ENCODE measurements at places on chromosomes 7 and 10.

- no peak for DNase-seq
Measured at GRCh38 chr7:120920591-120921274, 29.8 kb upstream of the ING3 start.

GRCh38 chr10:124072541-124072940 lies 20.9 kb downstream of the CHST15 start:
- DNase-seq: no peak

DNA sequence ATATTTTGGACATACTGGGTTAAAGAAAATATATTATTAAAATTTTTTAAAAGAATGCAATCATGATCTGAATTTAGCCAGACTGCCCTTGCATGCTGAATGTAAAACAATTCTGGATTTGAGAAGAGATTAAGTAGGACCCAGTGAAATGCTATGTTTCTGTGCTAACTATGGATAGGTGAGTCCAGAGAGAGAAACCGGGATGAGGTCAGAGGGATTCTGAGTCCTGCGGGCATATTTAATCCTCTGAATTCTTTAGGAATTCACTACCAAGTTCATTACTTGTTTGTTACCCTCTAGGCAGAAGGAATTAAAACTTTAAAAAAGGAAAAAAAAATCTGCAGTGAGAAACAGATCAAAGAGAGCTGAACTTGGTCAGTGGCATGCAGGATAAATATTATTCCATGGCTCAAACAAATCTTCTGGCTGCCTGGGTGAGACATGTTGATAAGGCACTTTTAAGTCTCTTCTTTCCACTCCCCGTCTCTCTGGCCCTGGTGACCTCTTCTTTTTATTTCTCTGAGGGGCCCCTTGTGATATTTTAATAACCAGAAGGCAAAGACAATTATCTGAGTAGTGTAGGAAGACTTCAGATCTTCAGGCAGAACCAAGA lies 50.2 kb upstream of the LYZL1 start:
- no peak for DNase-seq

DNA sequence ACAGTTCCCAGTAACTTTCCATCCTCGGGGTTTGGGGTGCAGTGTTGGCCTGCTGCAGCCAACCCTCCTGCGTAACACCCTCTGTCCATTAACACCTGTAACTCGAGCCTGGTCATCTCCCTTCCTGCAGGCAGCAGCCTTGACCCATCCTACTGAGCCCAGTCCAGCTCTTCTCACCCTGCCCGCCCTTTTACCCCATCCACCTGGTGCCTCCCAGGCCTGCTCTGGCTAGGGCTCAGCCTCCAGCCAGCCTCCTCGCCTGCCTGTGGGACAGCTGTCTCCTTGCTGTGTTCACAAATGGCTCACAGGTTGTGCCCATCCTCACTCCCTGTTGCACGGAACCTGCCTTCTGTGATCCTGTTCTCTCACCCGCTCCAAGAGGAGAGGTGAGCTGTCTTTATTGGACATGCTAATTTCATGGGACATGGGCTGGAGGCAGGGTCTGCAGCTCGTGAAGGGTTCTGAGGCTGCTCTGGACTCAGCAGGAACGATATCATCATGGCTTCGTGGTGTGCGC lies 277.2 kb upstream of the TCERG1L start:
- DNase-seq: no peak

DNA sequence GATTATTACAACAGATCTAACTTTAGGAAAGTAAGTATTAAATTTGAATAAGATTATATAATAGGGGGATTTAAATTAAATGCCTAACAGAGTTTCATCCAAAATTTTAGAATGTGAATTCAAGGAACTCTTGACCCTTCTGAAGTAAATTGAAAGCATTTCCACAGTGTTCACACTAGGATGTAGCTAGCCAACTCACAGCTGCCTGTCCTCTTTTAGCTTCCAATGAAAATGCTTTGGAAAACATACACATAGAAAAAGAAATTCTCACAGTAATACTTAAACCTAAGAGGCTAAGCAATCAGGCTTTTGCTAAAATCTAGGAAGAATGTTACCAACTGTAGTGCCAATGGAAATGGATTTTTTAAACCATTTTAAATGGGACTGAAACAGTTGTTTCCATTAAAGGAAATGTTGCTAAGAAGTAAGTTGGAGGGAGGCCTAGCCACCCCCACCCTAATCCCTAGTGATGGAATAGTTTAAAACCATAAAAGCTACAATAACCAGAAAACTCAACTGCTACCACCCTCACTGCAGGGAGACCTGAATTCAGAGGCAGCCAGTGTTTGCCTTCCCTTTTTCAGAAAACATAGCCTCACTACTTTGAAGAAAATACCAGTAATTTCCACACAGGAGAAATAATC lies 58.3 kb downstream of the REEP3 start:
- DNase-seq: no peak

DNA sequence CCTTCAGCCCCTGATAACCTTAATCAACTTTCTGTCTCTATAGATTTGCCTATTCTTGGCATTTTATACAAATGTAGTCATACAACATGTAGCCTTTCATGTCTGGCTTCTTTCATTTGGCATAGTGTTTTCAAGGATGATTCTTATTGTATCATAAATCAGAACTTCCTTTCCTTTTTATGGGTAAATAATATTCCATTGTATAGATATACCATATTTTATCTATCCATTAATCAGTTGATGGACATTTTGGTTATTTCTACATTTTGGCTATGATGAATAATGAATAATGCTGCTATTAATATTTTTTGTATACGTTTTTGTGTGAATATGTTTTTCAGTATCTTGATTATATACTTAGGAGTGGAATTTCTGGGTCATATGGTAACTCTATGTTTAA lies 720.8 kb downstream of the LRMDA start:
- no peak for DNase-seq

GRCh38 chr7:26729150-26729775 lies 135.1 kb downstream of the SKAP2 start:
- no peak for DNase-seq

DNA sequence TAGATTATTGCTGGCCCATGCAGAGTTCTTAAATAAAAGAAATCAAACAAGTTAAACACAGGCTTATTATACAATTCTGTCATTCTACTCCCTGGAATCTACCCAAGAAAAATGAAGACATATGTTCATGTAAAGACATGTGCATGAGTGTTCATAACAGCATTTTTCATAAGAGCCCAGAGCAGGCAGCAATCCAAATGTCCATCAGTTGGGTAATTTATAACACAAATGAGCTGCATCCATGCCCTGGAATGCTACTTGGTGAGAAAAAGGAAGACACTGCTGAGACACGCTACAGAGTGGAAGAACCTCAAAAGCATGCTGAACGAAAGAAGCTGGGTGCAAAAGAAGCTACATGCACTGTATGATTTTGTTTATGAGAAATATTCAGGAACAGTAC lies 342.6 kb downstream of the TCERG1L start:
- no peak for DNase-seq

- DNase-seq: no peak
Measured at GRCh38 chr7:17946591-17946990, 6.3 kb upstream of the SNX13 start.

- DNase-seq: no peak
Measured at GRCh38 chr10:79139124-79139835, 70.5 kb downstream of the ZMIZ1 start.

DNA sequence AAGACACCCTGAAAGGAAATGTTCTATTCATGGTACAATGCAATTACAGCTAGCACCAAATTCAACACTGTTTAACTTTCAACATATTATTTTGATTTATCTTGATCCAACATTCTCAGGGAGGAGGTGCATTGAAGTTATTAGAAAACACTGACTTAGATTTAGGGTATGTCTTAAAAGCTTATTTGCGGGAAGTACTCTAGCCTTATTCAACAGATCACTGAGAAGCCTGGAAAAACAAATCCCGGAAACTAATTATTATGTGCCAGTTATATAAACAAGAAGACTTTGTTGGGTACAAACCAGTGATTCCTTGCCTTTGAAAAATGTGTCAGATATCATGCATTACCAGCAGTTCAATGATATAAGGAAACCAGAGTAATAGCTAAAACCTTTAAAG lies 160.1 kb downstream of the CFTR start:
- no peak for DNase-seq

GRCh38 chr10:68955355-68955831 lies 577 bp upstream of the DDX21 start:
- DNase-seq: no peak

Data from activated CD8-positive, alpha-beta memory T cell treated with anti-CD3 and anti-CD28 coated beads for 1 hour (primary cell).